ENCODE measurements at places on chromosomes 16 and 17.

GRCh38 chr16:57612494-57612893, 15.9 kb upstream of the ADGRG1 start:
- no peak for DNase-seq

- no peak for DNase-seq
Measured at GRCh38 chr17:82263641-82264040, 9.9 kb downstream of the CSNK1D start.

DNA sequence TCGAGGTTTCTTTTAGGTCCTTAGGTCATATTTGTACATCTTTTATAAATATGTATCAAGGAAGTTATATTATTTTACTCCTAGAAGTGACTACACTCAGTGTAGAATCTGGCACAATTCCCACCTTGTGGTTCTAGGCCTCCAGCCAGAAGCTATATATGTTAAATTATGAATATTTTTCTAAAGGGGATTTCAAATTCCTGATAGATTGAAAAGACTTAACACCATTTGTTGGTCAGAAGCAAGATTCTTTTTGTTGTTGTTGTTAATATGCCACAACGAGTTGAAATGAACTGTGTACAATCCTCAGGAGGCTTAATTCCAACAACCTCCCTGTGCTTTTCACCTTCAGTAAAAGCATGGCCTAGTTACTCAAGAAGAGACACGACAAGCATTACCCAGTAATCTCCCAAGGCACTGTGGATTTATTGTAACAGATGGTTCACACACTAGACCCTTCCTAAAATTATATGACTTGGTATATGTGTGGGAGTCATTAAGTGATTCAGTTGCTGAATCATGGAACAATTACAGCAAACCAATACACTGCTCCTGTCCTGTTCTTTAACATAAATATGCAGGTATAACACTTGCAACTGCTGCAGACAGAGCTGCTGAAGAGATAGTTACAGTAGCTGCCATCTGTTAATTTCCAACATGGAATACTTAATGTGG, 964.4 kb upstream of the GOT2 start:
- no peak for DNase-seq

- no peak for DNase-seq
Measured at GRCh38 chr16:52128361-52128760, 418.6 kb downstream of the TOX3 start.

DNA sequence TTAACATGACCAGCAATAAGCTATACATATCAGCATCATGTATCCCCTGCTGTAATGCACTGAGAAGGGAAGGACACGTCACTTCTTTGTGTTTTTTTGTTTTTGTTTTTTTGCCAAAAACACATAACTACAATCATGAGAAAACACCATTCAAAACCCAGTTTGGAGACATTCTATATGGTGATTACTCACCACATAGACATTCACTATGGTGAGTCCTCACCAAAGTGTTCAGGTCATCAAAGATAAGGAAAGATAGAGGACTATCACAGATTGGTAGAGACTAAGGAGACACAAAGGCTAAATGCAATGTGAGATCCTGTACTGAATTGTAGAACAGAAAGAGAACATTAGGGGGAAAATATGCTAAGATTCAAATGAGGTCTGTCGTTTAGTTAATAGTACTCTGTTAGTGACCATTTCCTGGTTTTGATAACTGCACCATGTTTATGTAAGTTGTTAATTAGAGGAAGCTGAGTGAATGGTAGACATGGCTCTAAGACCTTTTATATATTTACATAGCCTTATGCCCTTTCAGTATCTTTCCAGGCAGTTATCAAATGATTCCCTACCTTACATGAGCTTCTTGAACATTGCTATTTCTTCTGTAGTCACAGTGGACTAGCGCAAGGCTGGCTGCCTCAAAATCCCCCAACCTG, 46.6 kb downstream of the PIK3R5 start:
- DNase-seq: no peak

DNA sequence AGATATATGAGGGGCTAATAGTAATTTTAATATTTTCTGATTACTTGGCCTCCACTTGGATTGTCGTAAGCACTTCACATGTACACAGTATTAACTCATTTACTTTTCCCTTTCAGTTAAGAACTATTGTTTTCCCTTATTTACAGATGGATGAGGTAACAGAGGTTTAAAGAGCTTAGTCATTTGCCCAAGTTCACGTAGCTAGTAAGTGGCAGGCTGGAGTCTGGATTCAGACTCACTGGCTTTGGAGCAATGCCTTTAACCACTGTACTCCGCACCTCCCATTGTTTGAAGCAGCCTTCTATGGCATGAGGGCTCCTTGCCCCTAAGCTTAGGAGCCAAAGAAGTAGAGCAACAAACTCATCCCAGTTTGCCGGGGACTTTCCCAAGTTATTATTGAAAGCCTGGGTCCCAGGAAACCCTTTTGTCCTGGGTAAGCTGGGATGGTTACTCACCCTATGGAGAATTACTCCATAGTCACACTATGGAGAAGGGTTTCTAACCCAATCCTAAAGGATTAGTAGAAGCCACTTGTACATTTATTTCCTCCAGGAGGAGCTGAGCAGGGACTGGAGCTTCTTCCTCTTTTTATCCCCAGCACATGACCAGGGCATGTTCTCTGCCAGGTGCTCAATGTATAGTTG, 12.3 kb downstream of the FOXL1 start:
- DNase-seq: no peak
